ENCODE measurements at places on chromosomes 2 and 18.
A peak's percentile ranks its signal among the peaks of the same experiment; 100 is the strongest.

GRCh38 chr2:218418321-218418716 lies 604 bp upstream of the VIL1 start:
- DNase-seq = no peak

- DNase-seq = no peak
Observed at GRCh38 chr18:44602845-44603244, 77.8 kb upstream of the SETBP1 start.

DNA sequence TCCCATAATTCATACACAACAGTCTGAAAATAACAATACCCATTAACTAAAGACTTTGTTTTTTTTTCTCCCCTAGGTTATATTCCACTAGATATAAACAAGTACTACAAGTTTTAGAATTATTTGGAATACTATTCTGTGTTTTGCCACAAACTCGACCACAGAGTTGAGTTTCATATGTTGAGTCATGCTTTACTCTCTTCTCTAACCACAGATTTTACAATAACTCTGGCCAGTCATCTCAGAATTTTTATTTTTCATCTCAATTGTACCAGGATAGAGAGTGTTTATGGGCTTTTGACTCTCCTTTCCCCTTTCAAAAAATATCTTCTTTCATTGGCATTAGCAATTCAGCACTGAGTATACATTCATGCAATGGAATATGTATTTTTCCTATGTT lies 348.7 kb upstream of the GALNT5 start:
- no peak for DNase-seq

- DNase-seq = no peak
Observed at GRCh38 chr18:2897448-2898185, 50.8 kb downstream of the EMILIN2 start.

- DNase-seq = no peak
Observed at GRCh38 chr18:23146861-23147469, 11.7 kb downstream of the CABLES1 start.

DNA sequence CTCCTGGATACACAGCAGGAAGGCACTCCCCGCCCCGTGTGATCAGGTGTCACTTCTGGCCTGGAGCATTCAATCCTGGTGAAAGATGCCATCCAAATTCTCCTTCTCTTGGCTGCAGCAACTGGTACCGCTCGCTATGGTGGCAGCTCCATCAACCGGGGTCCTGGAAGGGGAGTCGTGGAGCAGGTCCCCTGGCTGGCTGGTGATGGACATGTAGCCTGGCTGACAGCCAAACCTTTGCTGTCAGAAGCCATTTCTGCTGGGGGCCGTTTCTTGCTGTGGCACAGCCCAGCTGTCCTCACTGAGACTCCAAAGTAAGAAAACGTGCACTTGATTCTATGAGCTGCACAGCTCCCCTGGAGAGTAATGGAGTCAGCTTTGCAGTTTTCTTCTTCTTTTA lies 7.1 kb upstream of the CYS1 start:
- DNase-seq = no peak

DNA sequence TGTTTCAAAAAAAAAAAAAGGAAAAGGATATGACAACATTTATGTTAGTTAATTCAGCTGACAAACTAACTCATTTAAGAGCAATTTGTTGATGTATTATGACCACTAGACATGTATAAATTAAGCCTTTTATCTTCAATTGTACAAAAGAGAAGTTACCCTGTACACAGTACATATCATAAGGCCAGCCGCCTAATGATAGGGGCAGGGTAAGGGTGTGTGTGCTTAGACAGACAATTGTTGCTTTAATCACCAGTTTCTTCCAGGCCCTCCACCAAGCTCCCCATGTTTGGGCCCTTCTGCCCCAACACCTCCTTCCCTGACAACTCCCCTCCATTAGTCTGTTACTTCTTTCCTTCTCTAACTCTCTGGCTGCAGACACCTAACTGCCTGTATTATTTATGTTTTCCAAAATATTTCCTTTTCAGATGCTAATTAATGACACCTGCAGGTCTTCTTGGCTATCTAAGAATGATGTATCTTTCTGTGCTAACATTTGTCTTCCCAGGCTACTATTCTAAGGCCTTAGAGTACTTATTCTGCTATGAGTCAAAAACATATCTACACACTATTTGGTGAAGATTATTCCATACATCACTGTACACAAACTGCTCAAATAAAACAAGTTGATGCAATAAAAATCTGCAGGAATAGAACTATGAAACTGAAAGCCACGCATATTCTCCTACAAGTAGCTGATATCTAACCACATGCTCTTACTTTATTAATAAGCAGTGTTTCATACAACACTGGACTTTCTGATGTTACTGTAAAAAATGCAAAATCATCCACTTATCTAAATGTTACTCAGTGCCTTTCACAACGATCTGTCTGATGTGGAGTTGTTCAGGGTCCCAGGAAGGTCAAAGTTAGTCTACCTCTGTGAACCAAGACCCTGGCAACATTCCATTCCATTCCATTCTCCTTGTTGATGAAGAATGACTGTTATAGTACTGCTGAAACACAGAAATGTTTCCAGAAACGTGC lies 26.4 kb downstream of the TMEM131 start:
- DNase-seq = no peak

DNA sequence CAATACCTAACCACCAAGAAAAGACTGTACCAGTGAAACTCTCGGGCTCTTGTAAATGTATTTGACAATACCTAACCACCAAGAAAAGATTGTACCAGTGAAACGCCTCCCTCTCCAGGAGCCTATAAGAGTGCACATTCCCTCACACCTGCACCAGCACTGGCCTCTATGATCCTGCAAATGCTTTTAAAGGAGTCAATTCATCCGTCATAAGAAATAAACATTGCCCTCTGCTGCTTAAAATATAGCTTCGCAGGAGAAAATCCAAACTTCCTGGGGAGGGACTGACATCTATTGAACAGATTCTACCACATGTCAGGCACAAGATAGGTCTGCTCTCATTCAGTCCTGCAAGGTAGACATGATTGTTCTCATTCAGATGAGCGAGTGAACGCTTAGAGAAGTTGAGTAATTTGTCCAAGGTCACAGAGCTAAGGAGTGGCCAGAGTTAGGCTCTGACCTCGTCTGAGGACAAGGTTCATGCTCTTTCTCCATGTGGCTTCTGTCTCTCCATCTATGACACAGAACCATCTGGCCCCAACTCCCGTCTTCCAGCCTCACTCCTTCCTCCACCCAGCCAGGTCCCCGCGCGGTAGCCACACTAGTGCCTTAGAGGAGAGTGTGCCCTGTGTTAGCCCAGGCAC lies 38.7 kb downstream of the MCFD2 start:
- peak; percentile 32 for DNase-seq

DNA sequence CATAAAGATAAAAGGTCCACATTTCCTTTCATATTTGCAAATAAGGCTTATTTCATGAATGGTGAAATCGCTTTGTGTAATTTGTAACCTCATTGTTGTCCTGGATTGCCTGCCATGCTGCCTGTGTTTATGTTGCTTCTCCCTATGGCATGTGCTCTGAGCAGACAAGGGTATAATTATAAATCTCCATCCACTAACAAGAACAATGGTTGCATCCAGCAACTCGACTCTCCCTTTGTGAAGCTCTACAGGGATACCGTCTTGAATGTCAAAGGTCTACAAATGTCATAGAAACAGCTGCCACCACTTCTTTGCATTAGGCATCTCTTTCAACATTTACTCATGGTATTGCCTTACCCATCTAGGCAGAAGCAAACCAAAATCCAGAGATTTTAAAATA lies 209.6 kb downstream of the SLC8A1 start:
- no peak for DNase-seq

DNA sequence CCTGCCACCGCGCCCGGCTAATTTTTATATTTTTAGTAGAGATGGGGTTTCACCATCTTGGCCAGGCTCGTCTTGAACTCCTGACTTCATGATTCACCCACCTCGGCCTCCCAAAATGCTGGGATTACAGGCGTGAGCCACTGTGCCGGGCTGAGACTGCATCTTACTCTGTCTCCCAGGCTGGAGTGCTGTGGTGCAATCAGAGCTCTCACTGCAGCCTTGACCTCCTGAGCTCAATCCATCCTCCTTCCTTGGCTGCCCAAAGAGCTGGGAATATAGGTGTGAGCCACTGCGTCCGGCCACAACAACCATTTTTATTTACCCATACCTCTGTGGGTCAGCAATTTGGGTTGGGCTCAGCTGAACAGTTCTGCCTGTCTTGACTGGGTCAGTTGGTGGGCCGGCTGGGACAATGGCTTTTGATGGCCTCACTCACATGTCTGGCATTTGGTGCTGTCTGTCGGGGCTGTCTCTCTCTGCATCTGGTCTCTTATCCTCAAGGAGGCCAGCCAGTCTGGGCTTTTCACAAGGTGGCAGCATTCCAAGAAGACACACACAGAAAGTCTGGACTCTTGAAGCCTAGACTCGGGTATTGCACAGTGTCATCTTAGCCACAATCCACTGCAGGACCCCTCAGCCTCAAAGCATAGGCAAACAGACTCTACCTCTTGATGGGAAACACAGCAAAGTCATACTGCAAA lies 116.8 kb upstream of the GATA6 start:
- no peak for DNase-seq

GRCh38 chr2:177325554-177325953 lies 61.0 kb upstream of the NFE2L2 start:
- DNase-seq = no peak

- no peak for DNase-seq
Observed at GRCh38 chr18:9694952-9695495, 13.1 kb upstream of the RAB31 start.

GRCh38 chr18:79394534-79395307 lies 1.0 kb upstream of the NFATC1 start:
- no peak for DNase-seq

DNA sequence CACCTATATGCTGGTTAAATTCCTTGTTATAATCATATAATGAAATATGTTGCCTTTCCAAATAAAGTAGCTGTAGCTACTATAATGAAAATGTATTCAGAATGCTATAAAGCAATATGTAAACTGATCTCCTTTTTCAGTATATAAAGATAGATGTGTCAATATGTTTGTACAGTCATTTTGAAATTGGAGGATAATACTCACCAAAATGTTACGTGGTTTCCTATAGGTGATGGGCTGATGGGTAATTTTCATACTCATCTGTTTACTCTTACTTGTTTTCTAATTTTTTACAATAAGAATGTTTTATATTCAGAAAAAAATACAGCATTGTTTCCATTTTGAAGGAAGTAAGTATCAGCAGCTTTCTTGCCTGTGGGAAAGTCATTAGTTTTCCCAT lies 70.2 kb downstream of the PRKRA start:
- DNase-seq = no peak

GRCh38 chr2:143608758-143609157 lies 479.5 kb downstream of the ARHGAP15 start:
- DNase-seq = no peak

GRCh38 chr2:188204824-188205223 lies 86.8 kb upstream of the GULP1 start:
- DNase-seq = no peak

- DNase-seq = no peak
Observed at GRCh38 chr18:27211569-27211968, 26.5 kb upstream of the CHST9 start.

All from putamen (tissue), 1 donor.